ENCODE measurements at places on chromosomes 5 and 9. TPM values are rescaled to one million over a fixed set of nuclear protein-coding genes. Genes with fewer than 3 reads are reported as not detected.

DNA sequence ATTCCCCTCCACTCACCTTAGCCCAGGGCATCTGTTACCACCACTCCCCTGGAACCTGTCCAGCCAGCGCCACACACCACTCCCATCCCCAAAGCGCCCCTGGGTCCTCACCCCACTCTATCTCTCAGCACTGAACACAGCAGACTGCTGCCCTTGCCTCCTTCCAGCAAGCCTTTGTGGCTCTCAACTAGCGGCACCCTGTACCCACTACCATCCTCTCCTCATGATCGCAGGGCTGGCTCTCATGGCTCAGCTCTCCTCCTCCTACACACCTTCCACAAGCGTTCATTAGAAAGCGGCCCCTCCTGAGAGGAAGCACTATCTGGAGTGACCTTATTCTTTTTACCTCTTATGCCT, 13.3 kb upstream of the BASP1 start:
- DNase-seq: no peak

GRCh38 chr5:34866989-34867471, 28.1 kb downstream of the TTC23L start:
- DNase-seq: no peak

GRCh38 chr5:148842161-148842560, 15.8 kb downstream of the ADRB2 start:
- no peak for DNase-seq

GRCh38 chr5:139571543-139571942, 10.4 kb downstream of the UBE2D2 start:
- DNase-seq: no peak

DNA sequence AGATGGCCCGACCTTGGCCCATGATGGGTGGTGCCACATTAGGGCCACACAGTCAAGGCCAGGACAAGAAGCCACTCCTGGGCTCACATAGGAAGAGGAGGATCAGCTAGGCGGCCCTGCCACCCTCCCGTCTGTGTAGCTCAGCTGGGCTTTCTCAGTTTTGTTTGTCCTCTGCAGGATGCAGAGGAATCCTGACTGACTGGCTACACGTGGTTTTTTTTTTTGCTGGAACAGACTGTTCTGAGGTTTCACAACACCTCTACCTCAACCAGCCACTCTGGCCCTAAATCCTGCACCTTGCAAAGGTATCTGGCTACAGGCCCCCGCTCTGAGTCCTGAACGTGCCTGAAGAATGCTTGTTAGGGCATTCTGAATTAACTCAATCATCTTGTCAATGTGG, 88.3 kb upstream of the MSX2 start:
- DNase-seq: no peak

GRCh38 chr9:33791117-33791516, 4.2 kb upstream of the PRSS3 start:
- no peak for DNase-seq

- no peak for DNase-seq
Observed at GRCh38 chr5:82255844-82256243, 22.3 kb downstream of the RPS23 start.

GRCh38 chr5:38808666-38809343, 37.0 kb upstream of the OSMR start:
- DNase-seq: no peak

DNA sequence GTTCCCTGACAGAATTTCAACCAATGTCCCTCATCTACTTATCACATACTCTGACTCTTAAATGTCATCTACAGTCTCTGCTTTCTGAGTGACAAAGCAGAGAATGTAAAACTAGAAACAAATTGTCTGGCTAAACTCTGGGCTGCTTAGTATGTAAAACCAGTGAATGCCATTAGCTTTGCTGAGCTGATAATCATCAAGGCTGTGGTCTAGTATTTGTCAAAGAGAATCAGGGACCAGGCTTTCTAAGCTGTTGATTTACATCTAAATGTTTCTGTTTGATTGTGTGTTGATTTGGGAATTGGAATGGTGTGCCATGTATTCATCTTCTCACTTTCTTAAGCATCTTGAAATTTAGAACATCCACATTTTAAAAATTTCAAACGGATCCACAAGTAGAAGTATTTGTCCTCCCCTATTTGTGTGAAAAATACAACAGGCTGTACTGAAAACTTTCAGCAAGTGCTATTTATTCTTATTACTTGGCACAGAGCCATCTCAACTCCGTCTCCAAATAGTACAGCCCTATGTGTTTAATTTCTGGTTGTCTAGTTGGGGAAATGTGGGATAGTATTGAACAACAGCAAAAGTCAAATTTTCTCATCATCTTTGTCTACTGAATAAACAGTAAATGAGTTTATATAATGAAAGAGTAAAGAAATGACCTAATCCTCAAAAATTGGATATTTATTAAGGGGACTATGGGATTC, 251.5 kb downstream of the KCTD16 start:
- DNase-seq: no peak

GRCh38 chr5:15363601-15364000, 136.4 kb upstream of the FBXL7 start:
- DNase-seq: no peak

GRCh38 chr5:56346044-56346710, 113.0 kb upstream of the ANKRD55 start:
- peak; percentile 13 for DNase-seq

DNA sequence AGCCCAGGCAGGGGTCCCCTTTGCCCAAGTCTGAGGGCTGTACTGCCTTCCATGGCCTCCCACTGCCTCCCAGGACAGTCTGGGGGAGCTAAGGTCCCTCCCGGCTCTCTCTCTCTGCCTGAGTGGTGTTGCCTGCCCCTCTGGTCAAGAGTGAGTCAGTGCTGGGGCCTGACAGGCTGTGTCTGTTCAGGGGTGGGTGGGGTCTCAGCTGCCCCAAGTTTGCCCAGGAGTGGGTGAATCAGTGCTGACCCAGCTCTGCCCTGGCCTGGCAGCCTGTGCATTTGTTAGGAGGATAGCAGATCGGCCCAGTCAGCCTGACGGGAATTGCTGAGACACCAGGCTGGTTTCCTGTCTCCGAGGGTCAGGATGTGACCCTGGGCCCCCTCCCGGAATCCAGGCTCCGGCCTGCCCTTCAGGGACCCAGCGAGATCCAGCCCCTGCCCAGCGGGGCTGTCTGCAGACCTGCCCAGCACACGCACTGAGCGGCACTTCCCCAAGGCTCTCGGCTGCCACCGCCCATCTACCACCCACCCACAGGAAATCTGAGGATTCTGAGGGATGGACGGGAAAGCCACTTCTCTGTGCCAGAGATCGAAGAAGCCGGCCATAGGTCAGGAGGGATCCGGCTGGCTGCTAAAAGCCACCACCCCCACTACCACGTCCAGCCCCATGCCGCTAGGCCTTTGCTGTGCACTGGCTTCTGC, 15.9 kb downstream of the ENG start:
- DNase-seq: peak; percentile 57

DNA sequence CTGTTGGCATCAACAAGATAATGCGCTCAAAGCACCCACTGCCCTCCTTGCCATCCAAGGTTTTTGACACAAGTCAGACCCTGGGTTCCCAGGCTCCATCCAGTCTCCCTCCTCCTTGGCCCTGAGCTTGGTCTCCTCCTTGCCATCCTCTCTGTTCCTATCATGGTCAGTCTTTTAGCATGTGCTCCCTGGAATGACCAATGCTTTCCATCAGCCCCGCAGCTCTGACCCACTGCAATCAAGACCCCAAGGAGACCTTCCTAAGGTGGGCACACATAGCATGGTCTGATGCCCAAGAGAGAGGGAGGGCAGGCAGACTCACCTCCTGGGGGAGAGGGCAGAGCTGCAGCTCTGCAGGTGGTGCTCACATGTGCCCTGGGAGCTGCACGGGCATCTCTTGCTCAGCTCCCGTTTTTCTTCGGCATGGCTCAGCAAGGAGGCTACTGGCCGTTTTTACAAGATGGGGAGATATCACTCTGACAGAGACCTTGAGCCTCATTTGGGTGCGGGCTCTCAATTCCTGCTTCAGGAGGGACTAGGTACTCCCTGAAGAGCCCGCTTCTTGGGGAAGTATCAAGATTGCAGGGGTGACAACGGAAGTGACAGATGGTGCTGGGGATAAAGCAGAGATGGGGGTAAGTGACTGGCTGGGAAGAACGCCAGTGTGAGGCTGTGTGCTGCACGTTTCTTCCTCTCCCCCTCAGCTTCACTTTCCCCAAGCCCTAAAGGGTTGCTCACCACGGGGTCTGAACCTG, 3.3 kb downstream of the SEPTIN8 start:
- no peak for DNase-seq

GRCh38 chr9:124231095-124231737, 26.5 kb upstream of the NEK6 start:
- no peak for DNase-seq

GRCh38 chr5:8012131-8012977, 143.4 kb downstream of the MTRR start:
- no peak for DNase-seq

DNA sequence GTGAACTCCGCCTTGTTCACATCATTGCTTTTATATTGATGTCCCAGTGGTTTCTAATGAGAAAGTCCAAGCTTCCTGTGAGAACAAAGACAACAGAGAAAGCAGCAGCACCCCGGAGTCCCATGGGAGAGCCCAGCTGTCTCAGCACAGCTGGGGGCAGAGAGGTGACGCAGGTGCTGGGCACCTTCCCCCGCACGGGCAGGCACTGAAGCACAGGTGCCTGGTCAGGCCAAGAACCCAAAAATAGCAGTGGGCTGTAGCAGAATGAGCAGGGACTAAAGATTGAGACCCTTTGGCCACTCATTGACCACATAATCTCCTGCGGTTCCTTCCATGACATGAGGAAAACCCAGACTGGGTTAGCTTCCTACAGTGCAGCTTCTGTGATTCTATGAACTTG, 18.8 kb downstream of the SRD5A1 start:
- no peak for DNase-seq

- DNase-seq: peak; percentile 64
Observed at GRCh38 chr5:136053336-136054141, 24.8 kb downstream of the TGFBI start.

DNA sequence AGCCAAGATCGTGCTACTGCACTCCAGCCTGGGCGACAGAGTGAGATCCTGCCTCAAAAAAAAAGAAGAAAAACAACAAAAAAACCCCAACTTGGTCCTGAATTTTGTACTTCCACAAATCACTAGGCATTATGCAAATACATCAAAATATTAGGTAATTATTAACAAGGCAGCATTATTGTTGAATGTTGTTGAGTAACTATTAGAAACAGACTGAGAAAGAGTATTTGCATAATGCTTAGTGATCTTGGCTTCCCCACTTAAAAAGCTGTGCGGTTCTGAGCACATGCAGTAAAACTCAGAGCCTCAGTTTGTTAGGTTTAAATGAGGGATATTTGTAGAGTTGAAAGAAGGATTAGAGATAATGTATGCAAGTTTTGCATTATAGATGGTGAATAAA, 64.2 kb downstream of the SCAMP1 start:
- no peak for DNase-seq

DNA sequence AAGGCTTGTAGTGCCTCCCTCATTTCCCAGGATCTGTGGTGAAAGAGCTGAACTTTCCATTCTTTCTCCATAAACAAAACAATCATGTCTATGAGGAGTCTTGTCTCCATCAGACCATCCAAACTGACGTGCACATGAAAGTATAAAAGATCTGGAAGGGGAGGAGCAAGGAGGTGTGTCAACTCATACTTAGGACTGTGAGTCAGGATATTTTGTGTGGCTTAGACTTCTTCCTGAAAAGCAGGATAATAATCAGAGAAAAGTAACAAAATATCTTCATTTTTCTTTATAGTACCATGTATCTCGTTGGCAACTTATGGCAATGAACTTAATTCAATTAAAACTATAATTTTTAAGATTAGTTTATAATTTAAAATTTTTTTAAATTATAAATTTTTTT, 96.0 kb upstream of the PRRC1 start:
- DNase-seq: no peak

- DNase-seq: no peak
Observed at GRCh38 chr9:4887556-4887955, 94.8 kb downstream of the RCL1 start.

DNA sequence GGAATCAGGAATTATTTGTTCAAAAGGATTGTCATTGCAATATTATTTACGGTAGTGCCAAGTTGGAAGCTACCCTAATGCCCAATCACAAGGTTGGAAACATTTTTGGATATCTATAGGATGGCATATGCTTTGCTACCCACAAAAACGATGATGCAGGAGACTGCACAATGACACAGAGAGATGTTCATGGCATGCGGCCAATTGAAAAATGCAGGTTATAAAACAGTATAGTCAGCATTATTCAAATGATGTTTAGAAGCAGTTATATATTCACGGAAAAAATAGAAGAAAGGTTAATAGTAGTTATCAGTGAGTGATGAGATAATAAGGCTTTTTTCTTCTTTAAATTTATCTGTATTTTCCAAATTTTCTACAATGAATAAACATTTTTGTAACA, 5.9 kb upstream of the ACSL6 start:
- DNase-seq: no peak

- no peak for DNase-seq
Observed at GRCh38 chr9:34349324-34349723, 20.0 kb downstream of the NUDT2 start.

DNA sequence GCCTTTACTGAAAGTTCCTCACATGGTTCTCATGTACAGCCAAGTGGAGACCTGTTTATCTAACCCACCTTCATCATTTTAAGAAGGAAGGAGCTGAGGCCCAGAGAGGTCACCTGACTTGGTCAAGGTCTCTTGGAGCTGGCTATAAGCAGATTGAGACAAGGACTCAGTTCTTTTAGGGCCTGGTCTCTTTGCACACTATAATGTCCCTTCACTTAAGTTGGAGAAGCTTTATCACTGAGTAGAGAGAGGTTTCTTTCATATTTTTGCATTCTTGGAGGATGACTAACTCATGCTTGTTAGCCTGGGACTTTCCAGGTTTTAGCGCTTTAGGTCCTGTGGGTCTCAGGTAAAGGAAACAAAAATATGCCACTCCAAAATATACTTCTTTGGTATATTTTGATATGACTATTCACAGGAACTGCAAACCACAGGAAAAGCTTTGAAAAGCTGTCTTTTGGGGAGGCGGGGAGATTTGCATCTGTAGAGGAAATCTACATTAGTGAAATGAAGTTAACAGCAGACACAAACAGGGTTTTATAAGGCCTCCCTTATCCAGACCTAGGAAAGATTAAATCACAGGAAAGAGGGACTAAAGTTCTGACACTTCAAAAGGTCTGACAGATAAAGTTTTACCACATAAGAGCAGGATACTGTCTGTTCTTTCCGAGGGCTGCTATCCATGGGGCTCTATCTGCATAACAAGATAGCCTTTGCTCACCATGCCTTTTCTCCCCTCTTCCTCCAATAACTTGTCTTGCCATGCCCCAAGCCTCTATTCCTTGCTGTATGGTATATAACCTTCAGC, 95.8 kb upstream of the ANKRD55 start:
- DNase-seq: no peak

The CCNB1 gene
- total RNA-seq: 311 TPM

The TPPP gene
- total RNA-seq: 0.03 TPM

The PCDHB5 gene
- total RNA-seq: 23.8 TPM

The HK3 gene
- 0.15 TPM for total RNA-seq

The BTNL8 gene
- not detected for total RNA-seq

The ADAM19 gene
- 45.1 TPM for total RNA-seq

The PCDHA1 gene
- not detected for total RNA-seq

The IL17B gene
- 1.5 TPM for total RNA-seq

The LURAP1L gene
- 5.3 TPM for total RNA-seq

The FAM163B gene
- total RNA-seq: 2.5 TPM

Measured in SJCRH30 (cell line).